Amniotic epithelial cell (primary cell): ENCODE measurements at places on chromosomes 7 and 10.

- DNase-seq: peak; percentile 53
Measured at GRCh38 chr7:120991581-120991980, 3.1 kb downstream of the CPED1 start.

GRCh38 chr7:68038621-68039314 lies 1042.1 kb downstream of the TYW1 start:
- DNase-seq: no peak

GRCh38 chr10:124837687-124838086 lies 36.1 kb downstream of the ABRAXAS2 start:
- DNase-seq: no peak

DNA sequence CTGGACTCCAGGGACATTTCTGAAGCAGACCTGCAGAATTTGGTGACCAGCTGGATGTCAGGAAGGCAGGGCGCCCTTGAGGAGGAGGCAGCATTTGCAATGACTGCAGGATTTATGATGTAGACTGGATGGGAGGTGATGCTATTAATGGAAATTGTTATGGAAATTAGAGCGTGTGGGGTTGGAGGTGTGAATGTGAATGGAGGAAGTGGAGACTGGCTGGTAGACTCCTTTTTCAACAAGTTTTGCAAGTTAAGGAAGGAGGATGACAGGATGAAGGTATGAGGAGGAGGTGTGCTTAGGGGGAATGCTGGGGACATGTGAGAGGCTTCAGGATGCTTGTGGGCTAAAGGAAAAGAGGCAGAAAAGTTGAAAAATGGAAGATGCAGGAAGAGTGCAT lies 137.0 kb downstream of the TMEM178B start:
- DNase-seq: no peak

- peak; percentile 67 for DNase-seq
Measured at GRCh38 chr7:140316165-140316661, 82.1 kb downstream of the SLC37A3 start.

GRCh38 chr10:9379183-9379582 lies 1324.7 kb downstream of the GATA3 start:
- no peak for DNase-seq

DNA sequence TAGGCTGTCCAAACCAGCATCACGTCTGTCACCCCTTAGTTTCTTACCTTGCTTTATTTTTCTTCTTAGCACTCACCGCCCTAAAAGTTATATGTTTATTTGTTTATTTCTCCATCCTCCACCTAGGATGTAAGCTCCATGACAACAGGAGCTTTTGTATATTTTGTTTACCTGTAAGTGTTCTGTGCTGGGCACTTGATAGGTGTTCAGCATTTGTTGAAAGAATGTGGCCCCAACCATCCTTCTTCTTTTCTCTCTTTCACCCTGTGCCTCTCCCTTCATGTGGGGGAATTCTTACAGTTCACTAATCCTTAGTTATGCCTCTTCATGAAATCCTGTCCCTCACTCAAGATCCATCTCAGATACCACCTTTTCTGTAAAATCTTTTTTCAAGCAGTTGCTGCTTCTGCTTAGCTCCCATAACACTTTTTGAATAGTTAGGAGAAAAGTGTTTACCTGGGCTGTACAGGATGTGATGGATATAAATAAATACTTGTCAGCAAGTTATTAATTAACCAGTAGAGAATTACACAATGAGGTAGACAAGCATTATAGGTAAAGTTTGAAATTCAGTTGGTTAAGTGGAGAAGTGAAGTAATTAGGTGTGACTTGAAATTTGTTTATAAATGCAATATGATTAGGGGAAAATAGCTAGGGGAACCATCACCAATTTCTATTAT lies 9.7 kb downstream of the AHR start:
- DNase-seq: no peak

- no peak for DNase-seq
Measured at GRCh38 chr10:108036265-108036664, 871.8 kb upstream of the SORCS1 start.

DNA sequence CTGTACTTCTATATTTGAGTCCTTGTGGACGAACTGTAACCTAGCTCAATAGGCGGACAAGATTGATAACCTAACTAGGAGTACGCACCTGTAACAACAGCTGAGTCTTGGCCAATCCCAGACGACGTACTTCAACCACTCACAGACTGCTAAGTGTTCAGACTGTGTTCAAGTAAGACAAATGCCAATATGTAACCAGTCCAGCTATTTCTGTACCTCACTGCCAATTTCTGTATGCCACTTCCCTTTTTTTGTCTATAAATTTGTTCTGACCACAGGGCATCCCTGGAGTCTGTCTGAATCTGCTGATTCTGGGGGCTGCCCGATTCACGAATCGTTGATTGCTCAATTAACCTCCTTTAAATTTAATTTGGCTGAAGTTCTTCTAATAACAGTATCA lies 32.2 kb downstream of the HACD1 start:
- no peak for DNase-seq

- DNase-seq: no peak
Measured at GRCh38 chr10:6037422-6037821, 24.7 kb downstream of the IL2RA start.

DNA sequence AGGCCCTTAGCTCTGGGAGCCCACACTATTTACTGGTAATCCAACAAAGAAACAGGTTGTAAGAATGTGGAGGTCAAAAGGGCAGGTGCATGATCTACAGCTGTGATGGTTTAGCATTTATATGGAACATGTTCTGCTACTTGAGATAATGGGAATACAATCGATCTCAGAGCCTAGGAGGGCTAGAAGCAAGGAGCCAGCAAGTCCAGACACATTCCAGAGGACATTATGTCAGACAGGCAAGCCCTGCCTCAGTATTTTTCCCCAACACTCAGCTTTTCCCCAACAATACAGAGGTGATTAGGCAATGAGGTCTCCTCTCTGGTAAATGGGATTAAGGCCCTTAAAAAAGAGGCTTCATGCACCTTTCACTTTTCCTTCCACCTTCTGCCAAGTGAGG lies 21.4 kb upstream of the GNAT3 start:
- no peak for DNase-seq

DNA sequence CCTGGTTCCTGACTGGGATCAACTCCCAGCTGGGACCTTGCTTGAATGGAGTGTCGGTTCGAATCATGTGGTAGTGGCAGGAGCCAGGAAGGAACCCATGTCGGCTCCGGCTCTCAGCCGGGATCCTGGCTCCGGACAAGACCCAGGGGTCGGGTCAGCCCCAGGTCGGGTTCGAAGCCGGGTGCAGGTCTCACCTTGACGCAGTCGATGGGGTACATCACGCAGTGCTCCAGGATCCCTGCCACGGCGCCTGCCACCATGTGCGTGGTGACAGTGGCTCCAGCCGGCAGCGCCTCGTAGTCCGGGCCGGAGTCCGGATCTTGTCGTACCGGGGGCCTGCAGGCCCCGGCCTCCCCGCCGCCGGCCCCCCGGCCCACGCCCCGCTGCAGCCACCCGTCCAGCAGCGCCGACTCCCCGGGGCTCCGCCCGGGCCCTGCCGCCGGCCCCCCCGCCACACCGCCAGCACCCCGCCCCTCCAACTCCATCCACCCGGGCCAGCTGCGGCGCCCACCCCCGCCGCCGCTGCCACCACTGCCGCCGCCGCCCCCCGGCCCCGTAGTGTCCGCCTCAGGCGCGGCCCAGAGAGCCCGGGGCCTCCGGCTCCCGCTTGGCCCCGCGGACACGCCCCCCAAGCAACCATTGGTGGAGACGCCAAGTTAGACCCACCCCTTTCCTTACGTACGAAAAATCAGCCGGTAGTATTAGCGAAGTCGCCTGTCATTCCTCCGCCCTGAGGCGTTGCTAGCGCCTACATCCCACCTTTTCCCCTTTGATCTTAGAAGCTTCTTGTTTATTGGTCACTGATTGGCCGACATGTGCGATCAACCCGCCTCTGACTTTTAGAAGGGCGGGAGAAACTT lies at the start of gene SLC25A28:
TSS of gene SLC25A28 (minus strand) at position 589 of the 860 bp plus-strand sequence. CDS start at position 485, 104 bp downstream.
- peak; percentile 100 for DNase-seq

GRCh38 chr7:46486256-46487206 lies 565.5 kb upstream of the IGFBP3 start:
- DNase-seq: peak; percentile 90

GRCh38 chr7:66007232-66007631 lies 25.2 kb upstream of the GUSB start:
- DNase-seq: no peak

DNA sequence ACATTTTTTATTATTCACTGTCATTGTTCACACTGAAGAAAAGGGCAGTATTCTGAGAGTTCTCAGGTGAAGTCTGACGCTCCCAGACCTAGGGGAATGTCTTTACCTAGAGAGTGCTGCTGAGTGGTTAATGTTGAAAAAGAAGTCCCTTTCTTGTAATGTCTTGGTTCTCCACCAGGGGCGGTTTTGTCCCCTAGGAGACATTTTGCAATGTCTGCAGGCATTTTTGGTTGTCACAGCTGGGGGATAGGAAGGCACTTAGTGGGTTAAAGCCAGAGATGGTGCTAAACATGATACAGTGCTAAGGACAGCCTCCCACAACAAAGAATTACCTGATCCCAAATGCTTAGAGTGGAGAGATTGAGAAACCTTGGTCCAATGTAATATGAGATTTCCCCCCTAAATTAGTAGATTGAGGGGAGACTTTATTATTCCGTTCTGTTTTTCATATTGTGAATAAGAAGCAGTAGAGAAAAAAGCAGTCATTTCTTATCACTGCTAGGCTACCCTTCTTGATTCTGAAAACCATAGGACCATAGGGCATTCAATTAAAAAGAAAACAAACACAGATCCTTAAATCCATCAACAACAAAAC lies 13.1 kb downstream of the UMAD1 start:
- no peak for DNase-seq

GRCh38 chr7:15057272-15057671 lies 154.7 kb upstream of the DGKB start:
- DNase-seq: no peak

DNA sequence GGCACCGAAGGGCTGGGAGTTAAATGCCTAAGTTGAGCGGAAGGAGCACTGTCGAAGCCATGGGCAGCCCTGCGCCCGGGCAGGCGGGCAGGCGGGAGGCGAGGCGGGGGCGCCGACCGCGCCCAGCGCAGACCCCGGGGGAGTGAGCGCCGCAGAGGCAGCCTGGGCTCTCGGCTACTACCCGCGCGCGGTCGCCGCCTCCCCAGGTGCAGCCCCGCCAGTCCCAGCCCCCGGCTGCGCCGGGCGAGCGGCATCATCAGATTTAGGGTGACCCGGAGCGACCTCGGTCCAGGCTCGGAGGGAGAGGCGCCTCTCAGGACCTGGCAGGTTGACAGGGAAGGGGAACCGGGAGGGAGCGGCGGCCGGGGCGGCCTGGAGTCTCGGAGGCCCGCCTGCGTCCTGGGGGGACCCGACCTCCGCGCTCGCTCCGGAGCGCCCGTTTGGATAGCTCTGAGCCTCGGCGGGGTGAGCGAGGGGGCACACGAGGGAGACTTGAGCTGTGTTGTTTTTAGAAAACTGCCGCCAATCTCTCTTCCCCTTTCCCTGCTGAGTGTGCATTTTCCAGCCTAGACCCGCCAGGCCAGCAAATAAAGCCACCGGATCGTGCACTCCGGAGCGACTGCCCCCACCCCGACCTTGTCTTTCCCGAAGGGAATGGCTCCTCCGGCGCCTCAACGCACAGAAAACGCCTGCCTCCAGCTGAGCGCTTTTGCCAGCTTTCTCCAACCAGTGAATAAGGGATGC lies 2.3 kb upstream of the NRP1 start:
- DNase-seq: no peak

GRCh38 chr7:27165996-27166530 lies 726 bp upstream of the HOXA9 start:
- no peak for DNase-seq

- DNase-seq: peak; percentile 86
Measured at GRCh38 chr10:75466001-75466400, 34.6 kb downstream of the LRMDA start.

DNA sequence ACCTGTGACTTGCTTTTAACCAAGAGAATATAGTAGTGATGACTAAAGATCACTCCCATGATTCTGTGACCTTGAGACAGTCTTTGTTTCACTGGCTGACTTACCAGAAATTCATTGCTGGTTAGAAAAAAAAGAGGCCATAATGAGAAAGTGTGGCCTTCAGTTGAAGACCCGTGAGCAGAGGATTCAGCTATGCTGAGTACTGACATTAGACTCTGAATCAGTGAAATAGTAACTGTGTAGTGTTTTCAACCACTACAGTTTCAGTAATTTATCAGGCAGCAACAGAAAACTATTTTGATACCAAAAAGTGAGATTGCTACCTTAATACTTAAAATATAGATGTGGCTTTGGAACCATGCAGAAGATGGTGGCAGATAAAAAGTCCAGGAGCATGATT lies 298.0 kb upstream of the KCND2 start:
- peak; percentile 57 for DNase-seq

DNA sequence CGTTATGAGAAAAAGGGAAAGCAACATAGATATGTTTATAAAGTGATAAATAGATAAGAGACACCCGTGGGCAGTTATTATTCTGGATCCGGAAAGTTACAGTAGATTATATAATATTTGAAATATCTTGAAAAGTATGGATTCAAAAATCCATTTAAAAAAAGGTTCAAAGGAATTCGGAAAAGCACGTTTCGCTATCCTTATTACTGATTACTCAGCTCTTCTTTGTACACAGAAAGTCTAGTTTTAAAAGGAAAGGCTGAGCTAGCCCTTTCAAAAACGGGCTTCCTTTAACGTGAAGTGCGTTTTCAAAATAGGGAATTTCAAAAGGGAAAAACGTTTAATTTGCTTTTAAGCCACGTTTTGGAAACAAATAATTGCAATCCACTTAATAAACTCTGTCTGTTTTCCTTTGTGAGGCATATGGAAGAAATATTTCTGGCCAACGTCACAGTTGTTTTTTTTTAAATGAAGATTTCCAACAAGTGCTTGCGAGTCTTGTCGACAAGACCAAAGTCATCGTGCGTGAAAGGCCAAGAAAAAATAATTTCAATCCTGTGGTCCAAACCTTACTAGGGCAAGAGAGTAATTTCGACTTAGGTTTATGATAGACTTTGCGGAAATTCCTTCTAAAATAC lies 2.2 kb upstream of the SKIDA1 start:
- DNase-seq: peak; percentile 59

DNA sequence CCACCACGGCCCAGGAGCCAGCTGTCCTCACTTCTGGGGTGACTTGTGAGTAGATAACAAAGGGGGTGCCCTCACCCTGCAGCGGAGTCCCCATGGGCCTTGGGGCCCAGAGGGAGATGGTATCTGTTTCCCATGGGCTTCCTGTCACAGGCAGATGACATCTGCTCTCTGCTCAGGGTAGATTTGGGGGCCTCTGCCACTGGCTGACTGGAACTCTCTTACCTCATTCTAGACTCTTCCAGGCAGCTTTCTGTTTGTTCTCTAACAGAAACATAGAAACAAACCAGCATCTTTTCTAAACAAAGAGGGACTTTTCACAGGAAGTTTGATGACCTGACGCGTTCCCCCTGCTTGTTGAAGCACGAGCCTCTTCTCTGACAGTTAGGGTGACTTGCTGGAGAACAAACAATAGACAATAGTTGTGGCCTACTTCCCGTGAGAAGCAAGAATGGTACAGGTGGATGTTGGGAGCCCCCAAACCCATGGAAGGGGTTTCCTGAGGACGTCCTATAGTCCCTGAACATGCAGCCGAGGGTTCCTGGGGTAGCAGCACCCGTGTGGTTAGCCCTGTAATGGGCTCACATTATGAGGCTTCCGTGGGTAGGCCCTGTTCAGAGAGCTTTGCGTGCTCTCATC lies 61.6 kb downstream of the GRK5 start:
- DNase-seq: no peak
